ENCODE measurements at places on chromosomes 2 and 18.

DNA sequence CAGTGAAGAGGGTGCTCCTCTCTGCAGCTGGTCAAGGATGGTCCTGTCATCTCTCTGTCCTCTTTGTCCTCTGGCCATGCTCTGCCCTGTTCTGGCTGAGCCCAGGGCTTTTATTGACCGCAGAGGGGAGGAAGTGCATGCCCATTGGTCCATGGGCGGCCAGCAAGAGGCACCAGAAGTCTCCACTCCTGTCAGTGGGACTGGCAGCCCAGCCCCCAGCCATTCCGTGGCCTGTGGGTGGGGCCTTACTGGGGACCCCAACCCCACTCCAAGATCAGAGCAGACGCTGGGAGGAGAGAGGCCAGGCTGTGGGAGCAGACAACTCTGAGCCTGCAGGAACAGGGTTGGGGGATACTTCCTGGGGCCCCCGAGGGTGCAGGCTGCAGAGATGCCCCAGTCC is 156.9 kb downstream of the CTNNA2 start:
- no peak for DNase-seq

- DNase-seq: peak; percentile 54
These were observed 144.0 kb downstream of the TNS1 start for GRCh38 chr2:217858519-217859491.

GRCh38 chr2:132381376-132381775 is 35.2 kb upstream of the GPR39 start:
- no peak for DNase-seq

DNA sequence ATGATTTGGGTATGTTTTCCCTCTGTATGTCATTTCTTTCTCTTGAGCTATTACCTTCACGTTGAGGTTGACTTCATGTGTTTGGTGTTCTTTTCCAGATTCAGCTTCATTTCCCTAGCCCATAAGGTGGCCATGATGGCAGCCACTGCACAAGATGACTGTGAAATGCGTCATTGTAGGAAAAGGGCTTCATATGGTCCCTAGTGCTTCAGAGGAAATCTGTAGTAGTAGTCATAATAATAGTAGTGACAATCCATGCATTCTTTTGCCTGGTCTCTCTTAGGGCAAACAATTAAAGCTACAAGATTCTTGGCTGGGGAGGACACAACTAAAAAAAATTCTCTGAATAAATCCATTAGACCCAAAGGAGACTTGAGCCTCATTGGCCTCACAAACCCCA is 28.4 kb downstream of the AOX1 start:
- DNase-seq: no peak

DNA sequence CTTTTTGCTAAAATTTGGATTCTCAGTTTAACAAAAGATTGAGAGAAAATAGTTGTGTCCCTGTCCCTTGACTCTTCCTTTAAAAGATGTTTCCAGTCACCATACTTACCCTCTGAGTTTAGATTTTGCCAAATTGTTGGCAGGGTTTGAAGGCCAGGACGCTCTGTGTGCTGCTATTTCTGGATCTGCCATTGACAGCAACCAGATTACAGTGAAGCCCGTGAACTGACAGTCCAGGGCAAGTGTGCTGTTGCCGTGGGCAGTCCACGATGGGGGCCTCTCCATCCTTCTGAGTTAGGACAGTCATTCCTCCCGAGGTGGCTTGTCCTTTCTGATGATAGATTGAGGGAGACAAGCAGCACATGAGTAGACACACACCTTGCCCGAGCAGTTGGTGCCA is 89.9 kb downstream of the PTPRM start:
- no peak for DNase-seq

GRCh38 chr2:183390109-183390508 is 265.9 kb downstream of the NUP35 start:
- no peak for DNase-seq

- no peak for DNase-seq
These were observed 63.6 kb downstream of the SLC35F5 start for GRCh38 chr2:113692698-113693428.

DNA sequence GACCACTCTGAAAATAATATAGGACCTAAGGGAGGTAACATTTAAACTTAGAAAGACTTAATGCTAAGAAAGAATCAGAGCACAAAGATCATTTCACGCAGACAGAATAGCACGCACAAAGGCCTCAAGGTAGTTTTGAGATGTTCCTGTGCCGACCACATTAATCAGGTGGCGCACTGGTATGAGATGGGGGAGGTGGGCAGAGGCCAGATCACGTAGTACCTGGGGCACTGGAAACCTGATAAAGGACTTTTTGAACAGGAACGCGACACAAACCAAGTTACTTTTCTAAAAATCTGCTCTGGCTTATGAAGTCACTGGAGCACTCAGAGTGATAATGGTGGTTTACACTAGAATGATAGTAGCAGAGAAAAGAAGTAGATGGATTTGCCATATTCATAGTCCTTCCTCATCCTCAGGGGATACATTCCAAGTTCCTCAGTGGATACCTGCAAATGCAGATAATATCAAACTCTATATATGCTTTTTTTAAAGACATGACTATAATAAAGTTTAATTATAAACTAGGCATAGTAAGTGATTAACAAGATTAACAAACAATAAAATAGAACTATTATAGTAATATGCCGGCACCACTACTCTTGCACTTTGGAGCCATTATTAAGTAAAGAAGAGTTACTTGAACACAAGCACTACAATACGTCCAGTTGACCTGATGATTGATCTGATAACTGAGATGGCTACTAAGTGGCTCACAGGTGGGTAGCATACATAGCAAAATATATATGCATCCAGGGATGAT is 42.6 kb upstream of the CDCA7 start:
- no peak for DNase-seq

GRCh38 chr2:223221139-223221835 is 169.3 kb downstream of the KCNE4 start:
- no peak for DNase-seq

DNA sequence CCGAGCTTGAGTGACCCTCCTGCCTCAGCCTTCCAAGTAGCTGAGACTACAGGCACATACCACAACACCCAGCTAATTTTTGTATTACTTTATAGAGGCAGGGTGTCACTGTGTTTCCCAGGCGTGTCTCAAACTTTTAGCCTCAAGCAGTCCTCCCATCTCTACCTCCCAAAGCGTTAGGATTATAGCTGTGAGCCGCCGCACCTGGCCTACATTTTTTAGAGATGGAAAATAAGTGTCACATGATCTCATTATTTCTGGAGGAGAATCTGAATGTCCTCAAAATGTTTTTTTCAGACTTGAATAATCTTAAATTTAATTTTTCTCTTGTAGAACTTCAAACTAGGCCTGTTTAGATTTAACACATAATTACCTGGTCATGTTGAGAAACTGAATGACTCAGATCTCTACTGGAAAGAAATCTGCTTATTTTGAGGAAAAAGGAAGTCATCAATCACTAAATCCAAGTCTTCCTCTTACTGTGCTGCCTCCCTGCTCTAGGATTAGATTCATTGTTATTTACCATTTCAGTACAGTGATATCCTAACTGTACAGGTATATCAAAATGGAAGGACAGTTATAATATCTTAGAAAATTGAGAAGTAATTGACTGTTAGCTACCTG is 92.4 kb downstream of the COX7A2L start:
- no peak for DNase-seq

DNA sequence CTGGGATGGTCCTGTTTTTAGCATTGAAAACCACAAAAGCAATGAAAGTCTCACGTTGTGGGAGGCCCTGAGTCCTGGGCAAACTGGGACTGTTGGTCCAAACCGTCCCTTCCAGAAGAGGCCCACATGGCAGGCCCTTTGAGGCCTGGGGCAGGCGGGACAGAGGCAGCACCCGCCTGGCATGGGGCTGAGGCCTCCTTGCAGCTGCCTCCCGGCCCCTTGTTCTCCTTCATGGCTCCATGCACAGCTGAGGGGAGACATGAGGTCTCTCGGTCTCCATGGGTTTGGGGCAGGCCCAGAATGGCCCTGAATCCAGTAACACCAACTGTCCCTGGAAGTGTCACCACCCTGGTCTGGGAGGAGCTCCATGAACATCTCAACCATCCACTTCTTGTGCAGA is 61.9 kb downstream of the RRM2 start:
- no peak for DNase-seq

- no peak for DNase-seq
These were observed 12.4 kb downstream of the PFN4 start for GRCh38 chr2:24110660-24111303.

DNA sequence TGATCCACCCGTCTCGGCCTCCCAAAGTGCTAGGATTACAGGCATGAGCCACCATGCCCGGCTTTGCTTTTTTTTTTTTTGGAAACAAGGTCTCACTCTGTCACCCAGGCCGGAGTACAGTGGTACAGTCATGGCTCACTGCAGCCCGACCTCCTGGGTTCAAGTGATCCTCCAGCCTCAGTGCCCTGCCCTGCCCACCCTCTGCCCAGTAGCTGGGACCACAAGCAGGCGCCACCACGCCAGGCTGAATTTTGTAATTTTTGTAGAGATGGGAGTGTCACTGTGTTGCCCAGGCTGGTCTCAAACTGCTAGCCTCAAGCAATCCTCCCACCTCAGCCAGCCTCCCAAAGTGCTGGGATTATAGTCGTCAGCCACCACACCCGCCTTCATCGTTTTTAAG is 11.6 kb upstream of the PSD4 start:
- no peak for DNase-seq

- DNase-seq: no peak
These were observed 4.4 kb downstream of the REV1 start for GRCh38 chr2:99485411-99485810.

- DNase-seq: no peak
These were observed 96.0 kb upstream of the FHL2 start for GRCh38 chr2:105494683-105495425.

GRCh38 chr2:148570989-148571388 is 73.6 kb upstream of the EPC2 start:
- DNase-seq: no peak

DNA sequence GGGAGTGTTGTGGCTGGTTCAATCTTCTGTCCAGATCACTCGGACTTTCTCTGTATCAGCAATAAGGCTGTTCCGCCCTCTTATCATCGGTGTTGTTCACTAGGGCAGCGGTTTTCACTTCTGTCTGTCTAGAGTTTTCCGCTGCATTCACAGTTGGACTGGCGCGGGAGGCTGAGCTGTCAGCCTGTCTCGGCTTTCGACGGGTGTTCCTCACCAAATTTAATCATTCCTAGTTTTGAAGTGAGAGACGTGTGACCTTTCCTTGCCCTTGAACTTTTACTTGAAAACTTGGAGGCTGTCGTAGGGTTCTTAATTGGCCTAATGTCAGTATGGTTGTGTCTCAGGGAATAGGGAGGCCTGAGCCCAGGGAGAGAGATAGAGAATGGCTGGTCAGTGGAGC is 108.3 kb downstream of the NFATC1 start:
- DNase-seq: no peak

DNA sequence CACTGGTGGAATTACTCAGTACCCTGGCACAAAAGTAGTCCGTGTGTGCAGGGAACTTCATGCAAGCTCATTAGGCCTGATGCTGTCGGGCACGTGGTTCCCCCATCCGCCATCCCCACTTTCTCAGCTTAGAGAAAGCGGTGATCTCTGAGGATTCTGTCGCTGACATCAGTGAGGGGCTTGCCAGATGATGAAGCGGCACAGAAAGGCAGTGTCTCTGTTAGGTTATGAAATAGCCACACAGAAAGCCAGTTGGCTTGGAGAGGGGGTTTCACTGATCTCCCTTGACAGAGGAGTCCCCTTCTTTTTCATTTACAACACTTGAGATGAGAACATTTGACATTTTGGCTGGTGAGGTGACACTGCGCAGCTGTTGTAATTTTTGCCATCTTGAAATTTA is 179.7 kb downstream of the FAM210A start:
- no peak for DNase-seq

DNA sequence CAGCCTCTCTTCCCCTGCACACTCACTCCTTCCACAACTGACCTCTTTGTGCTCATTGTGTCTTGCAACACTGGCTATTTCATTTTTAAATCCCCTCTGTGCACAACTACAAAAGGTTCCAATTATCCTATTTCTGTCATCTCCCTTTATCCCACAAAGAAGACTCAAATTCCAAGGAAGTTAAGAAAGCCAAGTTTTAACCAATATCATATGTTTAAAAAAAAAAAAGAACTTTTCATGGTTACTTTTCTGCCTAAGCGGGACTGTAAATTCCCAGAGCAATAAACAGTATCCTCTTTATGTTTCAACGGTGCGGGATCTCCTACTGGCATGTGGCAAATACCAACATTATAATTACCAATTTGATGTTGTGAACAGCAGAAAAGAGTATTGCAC is 83.8 kb downstream of the DOCK10 start:
- no peak for DNase-seq

GRCh38 chr2:51953931-51954330 is 922.0 kb upstream of the NRXN1 start:
- no peak for DNase-seq

GRCh38 chr2:191818725-191819350 is 28.1 kb downstream of the CAVIN2 start:
- no peak for DNase-seq

DNA sequence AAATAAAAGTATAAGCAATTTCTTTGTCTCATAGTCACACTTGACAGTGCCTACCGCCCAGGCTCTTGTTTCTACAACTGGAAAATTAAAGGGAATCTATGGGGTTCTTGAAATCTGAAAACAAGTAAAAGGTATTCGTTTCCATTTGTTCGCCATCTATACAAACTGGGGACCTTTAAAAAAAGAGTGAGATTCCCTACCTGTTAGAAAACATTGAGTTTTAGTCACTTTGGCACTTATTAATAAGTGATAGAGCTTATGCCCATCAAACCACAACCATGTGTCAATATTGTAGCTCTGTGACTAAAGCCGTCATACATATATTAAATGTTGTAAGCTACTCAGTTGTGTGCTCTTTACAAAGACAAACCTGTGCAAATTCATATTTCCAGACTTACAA is 13.2 kb downstream of the FN1 start:
- no peak for DNase-seq

- no peak for DNase-seq
These were observed 953 bp upstream of the HNRNPA3 start for GRCh38 chr2:177211576-177212105.

DNA sequence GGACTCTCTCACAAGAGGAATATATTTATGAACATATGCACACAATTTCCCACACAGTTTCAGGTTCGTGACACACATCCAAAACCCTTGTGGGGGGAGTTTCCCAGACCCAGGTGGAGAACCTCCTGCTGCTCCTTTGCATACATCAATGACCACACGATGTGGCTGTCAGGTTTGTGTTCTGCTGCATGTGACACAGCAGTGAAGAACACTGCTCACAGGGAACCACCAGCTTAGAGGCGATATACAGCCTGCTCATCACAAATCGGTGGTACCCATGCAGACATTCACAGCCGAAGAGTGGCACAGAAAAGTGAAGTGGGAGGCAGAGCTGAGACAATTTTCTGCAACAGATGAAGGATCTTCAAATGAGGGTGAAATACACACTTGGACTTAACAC is 175.6 kb upstream of the ZFP36L2 start:
- DNase-seq: no peak

DNA sequence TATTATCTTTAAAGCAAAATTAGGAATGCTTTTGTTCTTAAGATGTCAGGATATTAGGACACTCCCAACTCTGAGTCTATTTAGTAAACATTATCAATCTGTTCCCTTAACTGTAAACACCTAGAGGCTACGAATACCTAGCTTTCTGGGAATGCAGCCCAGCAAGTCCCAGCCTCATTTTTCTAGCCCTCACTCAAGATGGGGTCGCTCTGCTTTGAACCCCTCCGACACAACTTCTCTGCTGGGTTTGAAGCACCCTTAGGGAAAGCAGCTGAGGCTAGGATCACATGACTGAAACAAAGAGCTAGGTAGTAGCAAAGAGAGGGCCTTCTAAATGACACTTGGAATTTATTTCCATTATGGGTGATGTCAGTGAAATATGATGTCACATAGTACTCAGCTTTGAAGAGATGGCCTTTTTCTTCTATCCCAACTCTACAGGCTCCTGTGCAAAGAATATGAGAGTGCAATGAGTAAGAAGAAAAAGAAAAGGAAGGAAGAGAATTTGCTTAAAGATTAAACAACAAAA is 114.7 kb downstream of the CSRNP3 start:
- DNase-seq: no peak
